ENCODE measurements at places on chromosomes 12 and 14.

DNA sequence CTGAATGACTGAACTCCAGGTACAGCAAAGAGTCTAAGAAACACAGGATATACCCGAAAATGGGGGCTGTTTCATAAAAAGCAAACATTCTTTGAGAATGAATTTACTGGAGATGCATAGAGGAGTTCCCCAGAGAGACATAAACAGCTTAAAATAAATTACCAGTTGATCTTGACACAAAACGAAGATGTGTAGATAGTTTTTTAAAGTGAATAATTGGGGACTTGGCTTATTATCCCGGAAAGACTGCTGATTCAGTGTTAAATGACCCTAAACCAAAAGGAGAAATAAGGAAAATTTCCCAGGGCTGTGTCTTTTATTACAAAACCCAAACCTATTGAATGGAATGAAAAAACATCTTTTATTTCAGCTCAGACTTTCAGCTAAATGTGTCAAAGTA, 1052.8 kb upstream of the TMEM132C start:
- DNase-seq: no peak

GRCh38 chr12:4607056-4607455, 41.8 kb downstream of the AKAP3 start:
- DNase-seq: peak; percentile 98

DNA sequence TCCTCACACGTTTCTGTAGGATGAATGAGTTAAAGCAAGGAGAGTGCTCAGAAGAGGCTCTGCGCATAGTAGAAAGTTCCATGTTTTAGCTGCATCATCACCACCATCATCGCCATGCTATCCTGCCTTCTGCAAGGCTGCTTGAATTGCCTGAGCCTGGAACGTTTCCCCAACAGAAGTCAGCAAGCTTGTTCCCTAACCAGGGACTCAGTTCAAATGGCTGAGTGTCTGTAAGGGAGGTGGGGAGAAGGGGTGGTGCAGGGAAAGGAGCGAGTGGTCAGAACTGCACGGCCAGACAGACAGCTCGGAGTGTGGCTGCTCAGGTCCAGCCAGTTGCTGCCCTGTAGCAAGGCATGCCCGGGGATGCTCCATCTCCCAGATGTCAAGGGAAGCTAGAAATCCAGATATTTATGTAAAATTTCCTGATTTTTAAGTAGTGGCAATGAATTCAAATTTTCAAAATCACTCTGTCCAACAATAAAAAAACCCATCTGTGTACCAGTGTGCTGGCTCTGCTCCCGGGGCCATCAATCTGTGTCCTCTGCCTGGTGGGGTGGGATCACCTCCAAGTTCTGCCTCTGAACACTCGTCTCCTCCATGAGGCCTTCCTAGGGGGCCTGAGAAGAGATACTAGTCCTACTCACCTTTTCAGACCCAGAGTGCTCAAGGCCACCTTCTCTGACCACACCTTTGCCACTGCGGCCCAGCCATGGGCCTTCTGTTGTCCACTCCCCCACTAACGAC, 162.7 kb downstream of the FOXN3 start:
- DNase-seq: no peak

DNA sequence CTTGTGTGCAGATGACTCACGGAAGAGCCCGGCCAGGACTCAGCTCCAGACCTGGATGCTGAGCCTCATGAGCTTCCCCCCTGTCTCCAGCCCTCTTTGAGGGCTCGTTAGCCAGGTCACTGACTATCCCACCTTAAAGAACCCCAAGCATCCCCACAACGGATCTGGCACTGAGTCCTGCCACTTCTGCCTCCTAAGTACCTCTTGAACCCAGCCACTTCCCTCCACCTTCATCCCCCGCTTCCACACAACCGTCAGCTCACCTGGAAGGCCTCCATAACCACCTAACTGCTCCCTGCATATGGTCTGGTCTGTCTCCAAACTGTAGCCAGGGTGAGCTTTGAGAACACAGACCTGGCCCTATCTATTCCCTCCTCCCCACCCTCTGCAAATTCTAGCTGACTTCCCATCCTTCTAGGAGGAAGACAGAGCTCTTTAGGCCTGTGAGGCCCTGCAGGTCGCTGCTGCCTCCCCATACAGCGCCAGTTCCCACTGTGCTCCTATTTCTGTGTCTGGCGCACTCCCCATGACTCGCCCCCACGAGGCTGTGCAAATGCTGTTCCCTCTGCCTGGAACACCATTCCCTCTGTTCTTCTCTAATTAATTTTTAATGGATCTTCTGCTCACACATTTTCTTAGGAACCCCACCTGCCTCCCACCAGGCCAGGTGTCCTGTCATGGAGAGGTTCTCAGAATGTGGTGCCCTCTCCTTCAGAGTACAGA, 2.9 kb upstream of the HSP90AA1 start:
- DNase-seq: no peak

GRCh38 chr14:94089479-94089878, 8.4 kb downstream of the IFI27L1 start:
- no peak for DNase-seq

GRCh38 chr12:108173160-108173559, 44.1 kb downstream of the WSCD2 start:
- no peak for DNase-seq

GRCh38 chr14:74834692-74835392, 41.1 kb downstream of the PROX2 start:
- DNase-seq: no peak

DNA sequence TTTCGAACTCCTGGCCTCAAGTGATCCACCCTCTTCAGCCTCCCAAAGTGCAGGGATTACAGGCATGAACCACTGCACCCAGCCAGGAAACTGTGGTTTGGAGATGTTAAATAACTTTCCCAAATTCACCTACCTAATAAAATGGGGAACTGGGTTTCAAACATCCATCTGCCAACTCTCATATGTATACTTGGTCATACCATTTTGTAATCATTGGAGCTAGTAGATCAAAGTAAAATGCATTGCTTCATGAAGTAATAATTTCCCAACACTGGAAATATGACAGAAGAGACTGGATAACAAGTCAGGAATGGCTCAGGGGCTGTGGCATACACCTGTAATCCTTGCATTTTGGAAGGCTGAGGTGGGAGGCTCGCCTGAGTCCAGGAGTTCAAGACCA, 5.3 kb upstream of the HECTD1 start:
- no peak for DNase-seq

Measured in NCI-H82 (cell line).